SK-N-MC (cell line): ENCODE measurements at places on chromosomes 13 and 19.

GRCh38 chr19:15837221-15837731, 21.8 kb upstream of the OR10H1 start:
- DNase-seq = no peak

DNA sequence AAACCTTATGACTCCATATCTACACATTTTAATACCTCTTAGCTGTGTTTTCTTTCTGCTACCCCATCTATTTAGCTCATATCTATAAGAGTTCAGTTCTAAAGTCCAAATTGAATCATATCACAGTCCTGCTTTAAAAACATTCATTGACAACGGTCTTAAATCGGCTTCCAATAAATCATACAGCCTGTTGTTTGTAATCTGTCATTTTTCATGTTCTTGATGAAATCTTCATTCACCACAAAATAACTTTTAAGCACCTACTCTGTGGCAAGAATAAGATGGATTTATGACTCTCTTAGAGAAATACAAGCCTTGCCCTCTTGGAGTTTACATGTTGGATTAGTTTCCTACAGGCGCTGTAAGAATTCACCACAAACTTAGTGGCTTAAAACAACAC, 450.9 kb upstream of the GPC6 start:
- DNase-seq = no peak

DNA sequence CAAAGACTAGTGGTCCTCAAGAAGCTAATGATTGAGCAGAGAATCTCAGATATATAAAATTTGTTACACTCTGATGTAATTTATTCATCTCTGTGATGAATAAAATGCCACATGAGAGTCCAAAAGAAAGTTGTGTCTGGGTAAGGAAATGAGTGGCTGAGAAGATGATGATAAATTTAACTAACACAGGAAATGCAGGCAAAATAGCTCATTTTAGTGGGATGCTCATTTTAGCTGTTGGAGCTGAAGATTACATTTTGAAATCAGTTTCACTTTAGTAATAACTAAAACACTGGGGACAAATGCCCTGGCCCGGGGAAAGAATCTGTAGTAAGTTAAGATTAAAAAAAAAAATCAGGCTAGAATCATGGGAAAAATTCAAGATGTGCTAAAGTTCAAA, 35.2 kb downstream of the SPRY2 start:
- DNase-seq = no peak

DNA sequence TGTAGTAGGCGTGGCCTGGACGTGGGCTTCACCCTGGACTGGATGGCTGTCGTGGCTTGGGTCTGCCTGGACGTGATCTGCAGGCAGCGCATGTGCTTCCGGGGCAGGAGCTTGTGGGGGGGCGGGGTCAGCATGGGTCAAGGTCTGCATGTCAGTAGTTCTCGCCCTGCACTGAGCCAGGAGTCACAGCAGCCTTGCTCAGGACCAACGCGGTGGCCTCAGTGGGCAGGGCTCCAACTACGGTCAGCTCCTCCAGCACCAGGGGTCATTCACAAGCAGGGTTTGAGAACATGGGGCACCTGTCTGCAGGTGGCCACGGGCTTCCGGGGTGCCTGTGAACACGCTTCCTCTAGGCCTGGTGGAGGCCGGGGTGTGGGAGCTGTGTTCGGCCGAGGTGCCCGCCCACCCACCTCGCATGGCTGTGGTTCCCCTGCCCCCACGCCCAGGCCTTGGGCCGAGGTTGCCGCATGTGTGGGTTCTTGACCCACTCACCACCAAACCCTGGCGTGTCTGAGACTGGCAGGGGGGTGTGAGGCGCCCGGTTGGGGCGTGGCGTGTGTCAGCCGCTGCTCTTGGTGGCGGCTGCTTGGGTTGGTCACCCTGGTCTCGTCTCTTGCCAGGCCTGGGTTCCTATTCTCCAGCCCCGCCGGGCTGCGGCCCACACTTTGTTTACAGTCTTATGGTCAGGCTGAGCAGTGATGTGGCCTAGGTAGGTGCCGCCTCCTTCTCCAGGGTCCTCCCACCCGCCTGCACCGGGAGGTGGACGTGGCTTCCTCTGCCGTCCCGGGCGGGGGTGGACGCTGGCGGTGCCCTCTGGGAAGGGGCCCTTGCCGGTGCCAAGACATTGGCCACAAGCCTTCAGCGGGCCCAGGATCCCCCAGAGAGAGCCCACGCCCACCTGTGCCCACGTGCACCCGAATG, 4.8 kb upstream of the RPS15 start:
- no peak for DNase-seq

DNA sequence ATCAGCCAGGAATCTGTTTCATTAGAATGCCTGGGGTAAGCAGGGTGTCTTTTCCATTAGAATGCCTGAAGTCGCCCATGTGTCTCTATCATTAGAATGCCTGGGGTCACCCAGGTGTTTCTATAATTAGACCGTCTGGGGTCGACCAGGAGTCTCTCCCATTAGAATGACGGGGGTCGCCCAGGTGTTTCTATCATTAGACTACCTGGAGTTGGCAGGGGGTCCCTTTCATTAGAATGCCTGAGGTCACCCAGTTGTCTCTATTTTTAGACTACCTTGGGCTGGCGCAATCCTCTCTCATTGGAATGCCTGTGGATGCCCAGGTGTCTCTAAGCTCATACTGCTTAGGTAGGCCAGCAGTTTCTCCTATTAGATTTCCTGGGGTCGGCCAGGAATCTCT, 1447.6 kb downstream of the UQCRFS1 start:
- no peak for DNase-seq

GRCh38 chr19:51691074-51691583, 2.0 kb upstream of the SPACA6 start:
- no peak for DNase-seq

- DNase-seq = no peak
Observed at GRCh38 chr13:50867637-50867945, 24.1 kb upstream of the DLEU7 start.
